ENCODE measurements at places on chromosomes 7 and 10.

- no peak for DNase-seq
Measured at GRCh38 chr10:34658934-34659333, 156.2 kb downstream of the PARD3 start.

GRCh38 chr7:70525991-70526390 is 606.0 kb upstream of the GALNT17 start:
- DNase-seq = no peak

- DNase-seq = no peak
Measured at GRCh38 chr7:68407460-68407859, 1190.8 kb upstream of the AUTS2 start.

GRCh38 chr10:61835069-61835945 is 66.2 kb upstream of the ARID5B start:
- peak; percentile 22 for DNase-seq

- DNase-seq = no peak
Measured at GRCh38 chr7:2796358-2797352, 47.5 kb downstream of the GNA12 start.

DNA sequence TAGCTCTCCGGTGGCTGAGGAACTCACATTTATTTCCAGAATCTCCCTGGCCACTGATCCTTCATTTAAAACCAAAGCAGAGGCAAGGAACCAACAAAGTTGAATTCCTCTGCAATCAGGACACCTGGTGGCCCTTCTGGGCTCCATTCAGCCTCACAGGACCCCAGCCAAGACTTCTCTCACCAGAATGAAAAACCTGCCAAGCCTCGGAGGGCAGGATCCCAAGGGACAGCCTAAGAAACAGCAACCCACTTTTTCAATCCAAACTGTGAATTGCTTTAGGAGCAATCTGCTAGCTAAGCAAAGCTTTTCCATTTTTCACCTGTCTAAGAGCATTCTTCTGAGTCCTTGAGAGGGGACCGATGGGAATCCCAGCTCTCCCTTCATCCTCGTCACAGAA is 34.6 kb downstream of the OAT start:
- no peak for DNase-seq

DNA sequence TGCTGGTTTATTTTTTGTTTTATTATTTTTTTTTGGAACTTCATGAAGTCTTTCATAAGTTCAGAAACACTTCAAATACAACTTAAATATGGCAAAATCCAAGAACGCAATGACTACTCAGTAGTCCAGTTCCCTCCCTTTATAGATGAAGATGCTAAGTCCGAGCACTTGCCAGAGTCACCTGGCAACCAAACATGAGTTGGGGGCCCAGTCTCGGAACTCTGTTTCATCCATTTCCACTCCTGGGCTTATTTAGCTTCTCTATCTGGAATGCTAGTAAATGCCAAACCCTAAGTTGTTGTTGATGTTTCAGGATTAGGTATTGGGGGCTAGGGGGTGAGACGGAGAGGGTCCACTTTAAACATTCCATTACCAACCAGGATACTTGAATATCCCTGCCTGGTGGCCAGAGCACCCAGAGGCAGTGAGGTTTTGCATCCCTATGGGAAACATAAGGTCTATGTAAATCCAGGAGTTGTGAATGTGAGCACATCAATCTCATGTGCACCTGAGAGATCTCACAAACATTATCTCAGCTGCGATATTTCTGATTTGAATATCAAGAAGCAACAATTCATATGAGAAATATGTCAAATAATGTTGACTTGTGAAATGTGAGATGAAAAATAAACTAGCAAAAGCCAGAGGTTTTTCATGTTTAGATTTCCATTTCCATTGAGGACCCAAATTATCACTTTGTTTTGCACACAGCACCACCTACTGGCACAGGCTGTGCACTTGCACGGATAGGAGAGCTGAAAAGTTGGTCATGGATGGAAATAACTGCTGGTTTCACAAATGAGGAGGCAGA is 129.3 kb downstream of the PKD1L1 start:
- peak; percentile 27 for DNase-seq

GRCh38 chr10:96073722-96074121 is 30.3 kb downstream of the CCNJ start:
- DNase-seq = no peak

GRCh38 chr10:3948843-3949242 is 163.8 kb upstream of the KLF6 start:
- no peak for DNase-seq

DNA sequence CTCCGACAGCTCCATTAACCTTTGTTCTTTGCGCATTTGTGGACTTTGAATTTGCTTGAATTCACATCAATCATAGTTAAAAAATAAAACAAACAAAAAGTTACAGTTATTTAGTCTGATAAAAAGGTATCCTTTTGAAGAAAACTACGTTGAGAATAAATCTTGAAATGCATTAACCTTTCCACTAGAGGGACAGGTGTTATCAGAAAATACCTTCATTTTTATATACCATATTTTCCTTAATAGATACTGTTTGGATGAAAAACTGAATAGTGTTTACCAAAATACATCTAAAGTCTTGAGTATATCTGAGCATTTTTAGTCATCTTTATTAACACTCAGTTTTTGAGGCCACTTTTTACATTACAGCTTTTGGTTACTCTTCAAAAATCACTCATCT is 371.9 kb downstream of the ZWINT start:
- DNase-seq = no peak

DNA sequence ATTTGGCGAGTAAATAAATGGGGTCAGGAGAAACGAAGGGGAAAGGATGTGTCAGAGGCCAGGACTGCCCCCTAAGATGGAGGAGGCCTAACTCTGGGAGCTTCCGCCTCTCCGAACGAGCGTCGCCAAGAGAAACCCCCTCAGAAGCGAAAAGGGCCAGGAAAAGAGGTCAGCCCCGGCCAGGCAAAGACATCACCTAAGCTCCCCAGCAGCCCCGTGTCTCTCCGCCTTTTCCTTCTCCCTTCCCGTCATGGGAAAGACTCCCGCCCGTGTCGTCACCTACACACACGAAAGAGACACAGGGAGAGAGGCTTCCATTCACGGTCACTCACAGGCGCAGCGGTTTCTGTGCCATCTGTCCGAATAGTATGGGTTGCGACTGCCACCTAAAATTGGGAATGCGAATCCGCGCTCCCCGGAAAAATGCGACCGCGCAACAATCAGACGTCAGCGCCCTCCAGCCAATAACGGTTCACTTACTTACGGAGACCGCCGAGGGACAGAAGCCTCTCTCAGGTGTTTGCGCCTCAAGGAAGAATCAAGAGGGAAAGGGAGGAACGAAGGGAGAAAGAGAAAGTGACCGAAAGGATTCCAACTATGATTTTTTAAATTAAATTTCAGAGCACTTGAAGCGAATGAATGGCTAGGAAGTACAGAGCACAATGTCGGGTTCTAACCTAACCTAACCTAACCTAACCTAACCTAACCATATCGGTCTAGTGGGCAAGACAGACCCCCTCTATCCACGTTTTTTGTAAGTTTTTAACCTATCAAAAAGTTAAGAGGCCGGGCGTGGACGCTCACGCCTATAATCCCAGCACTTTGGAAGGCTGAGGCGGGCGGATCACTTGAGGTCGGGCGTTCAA is at the start of gene CWF19L1:
TSS of gene CWF19L1 (minus strand) at position 400 of the 866 bp plus-strand sequence. CDS start at position 355, 45 bp downstream.
- DNase-seq = peak; percentile 58

- DNase-seq = no peak
Measured at GRCh38 chr7:118372530-118372929, 148.0 kb downstream of the ANKRD7 start.

DNA sequence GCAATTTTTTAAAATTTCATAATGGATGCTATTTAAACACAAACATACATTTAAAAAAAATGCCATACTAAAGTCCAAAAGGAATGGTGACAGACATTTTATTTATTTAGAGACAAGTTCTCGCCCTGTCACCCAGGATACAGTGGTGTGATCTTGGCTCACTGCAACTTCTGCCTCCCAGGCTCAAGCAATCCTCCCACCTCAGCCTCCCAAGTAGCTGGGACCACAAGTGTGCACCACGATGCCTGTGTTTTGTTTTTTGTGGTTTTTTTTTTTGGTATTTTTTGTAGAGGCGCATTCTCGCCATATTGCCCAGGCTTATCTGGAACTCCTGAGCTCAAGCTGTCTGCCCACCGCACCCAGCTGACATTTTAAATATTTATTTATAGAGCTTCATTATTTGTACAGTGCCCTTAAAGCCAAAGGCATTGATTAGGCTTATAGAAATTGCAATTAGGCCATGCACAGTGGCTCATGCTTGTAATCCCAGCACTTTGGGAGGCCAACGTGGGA is 703.5 kb downstream of the AUTS2 start:
- no peak for DNase-seq

- no peak for DNase-seq
Measured at GRCh38 chr10:3895045-3895631, 110.1 kb upstream of the KLF6 start.

GRCh38 chr10:100978901-100979195 is 8.4 kb downstream of the MRPL43 start:
- no peak for DNase-seq

DNA sequence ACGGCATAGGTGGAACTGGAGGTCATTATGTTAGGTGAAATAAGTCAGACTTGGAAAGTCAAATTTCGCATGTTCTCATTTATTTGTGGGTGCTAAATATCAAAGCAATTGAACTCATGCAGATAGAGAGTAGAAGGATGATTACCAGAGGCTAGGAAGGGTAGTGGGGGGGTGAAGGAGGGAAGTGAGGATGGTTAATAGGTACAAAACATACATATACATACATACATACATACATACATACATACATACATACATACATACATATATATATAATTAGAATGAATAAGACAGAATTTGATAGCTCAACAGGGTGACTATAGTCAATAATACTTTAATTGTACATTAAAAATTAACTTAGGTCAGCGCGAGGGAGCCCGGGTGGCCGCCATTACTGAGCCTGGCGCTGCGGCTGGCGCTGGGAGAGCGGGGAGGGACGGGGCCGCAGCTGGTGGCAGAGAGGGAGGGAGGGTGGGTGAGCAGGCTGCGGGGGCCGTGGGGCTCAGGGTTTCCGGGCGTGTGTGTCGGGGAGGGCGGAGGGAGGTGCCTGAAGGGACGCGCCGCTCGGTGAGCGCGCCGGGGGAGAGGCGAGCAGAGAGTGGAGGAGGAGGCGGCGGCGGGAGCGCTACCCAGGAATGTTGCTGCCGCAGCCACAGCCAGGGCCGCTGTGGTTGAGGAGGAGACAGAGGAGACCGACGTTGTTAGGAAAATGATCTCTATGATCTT is 85.8 kb upstream of the EGFR start:
- DNase-seq = no peak

GRCh38 chr10:111018021-111018420 is 58.8 kb upstream of the ADRA2A start:
- no peak for DNase-seq

DNA sequence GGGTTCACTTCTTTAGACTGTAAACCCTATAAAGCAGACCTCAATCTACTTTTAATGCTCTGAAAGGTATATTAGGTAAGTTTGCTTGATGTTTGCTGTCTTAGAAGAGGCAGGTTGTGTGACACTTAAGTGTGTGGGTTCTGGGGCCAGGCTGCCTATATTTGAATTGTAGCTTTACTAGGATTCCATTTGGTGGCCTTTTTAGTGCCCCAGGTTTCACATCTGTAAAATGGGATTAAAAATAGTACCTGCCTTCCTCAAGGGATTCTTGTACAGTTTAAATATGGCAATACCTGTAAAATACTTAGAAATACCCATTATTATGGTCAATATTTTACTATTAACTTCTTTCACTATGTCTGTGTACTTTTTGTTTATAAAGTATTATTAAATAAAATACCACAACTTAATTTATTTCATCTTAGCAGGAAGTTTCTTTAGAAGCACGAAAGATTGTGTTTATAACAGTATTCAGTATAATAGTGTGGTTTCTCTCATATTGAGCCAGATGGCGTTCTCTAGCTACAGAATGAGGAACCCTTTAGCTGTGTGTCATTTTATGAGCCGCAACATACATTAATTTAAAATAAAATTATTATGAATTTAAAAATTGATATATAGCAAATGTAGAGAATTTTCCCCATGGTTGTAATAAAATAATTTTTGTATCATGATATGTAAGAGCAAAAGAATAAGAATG is 94.2 kb downstream of the CDK14 start:
- DNase-seq = no peak

- no peak for DNase-seq
Measured at GRCh38 chr7:25598765-25599164, 370.5 kb upstream of the NPVF start.

GRCh38 chr7:69567800-69568199 is 30.5 kb upstream of the AUTS2 start:
- DNase-seq = no peak

- DNase-seq = no peak
Measured at GRCh38 chr10:117537436-117537903, 5.1 kb upstream of the EMX2 start.

DNA sequence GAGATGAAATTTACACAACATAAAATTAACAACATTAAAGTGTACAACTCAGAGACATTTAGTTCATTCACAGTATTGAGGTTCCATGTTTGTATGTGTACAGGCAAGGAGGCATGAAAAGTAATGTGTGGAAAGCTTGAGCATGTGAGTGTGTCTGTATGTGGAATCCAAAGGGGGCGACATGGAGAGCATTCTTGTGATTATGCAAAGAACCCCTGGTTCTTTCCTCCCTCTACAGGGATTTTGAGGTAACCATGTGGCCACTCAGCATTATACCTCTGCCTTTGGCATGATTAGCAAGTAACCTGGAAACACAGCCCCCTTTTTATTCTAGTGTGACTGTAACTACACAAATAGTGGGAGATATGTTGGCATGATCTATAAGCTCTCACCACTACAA is 21.0 kb downstream of the OR2F1 start:
- DNase-seq = no peak

- DNase-seq = no peak
Measured at GRCh38 chr7:105600720-105601550, 19.6 kb upstream of the EFCAB10 start.

GRCh38 chr7:135789956-135790355 is 41.3 kb upstream of the FAM180A start:
- no peak for DNase-seq

GRCh38 chr7:126755381-126755780 is 497.4 kb downstream of the GRM8 start:
- no peak for DNase-seq

- no peak for DNase-seq
Measured at GRCh38 chr10:69449841-69450240, 1.4 kb upstream of the TSPAN15 start.

DNA sequence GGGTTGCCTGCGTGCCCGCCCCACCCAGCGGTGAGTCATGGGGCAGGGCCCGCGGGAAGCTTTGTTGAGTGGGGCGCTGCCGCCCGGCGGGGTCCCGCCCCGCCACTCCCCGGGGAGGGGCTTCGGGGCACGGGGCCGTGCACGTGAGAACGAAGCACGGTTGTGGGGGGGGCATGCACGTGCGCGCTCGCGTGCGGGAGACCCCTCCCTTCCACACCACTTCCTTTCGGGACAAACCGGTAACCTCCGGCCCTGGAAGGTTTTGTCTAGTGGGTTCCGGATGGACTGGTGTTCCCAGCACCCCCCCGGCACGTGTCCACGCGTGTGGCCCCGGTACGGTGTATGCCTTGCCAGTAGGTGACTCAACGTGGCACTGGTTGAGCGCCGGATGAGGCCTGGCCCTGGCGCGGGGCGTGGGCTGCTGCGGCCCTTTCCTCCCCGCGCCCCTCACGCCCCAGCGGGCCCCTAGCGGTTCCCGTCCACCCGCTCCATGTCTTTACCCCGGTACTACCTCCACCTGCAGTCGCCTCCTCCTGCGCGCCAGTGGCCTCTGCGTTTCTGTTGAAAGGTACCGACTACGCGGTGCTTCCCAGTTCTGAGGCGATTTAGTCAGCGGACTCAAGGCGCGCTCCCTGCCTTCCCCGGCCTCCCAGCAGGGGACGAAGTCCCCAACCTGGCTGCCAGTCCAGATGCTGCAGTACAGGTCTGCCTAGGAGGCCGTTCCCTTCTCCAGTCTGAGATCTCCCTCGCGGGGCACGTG is 3.1 kb downstream of the ADIRF start:
- DNase-seq = peak; percentile 51

Data from GM12864 (cell line).